Jurkat, Clone E6-1 (cell line): ENCODE measurements at places on chromosomes 16 and 17.

DNA sequence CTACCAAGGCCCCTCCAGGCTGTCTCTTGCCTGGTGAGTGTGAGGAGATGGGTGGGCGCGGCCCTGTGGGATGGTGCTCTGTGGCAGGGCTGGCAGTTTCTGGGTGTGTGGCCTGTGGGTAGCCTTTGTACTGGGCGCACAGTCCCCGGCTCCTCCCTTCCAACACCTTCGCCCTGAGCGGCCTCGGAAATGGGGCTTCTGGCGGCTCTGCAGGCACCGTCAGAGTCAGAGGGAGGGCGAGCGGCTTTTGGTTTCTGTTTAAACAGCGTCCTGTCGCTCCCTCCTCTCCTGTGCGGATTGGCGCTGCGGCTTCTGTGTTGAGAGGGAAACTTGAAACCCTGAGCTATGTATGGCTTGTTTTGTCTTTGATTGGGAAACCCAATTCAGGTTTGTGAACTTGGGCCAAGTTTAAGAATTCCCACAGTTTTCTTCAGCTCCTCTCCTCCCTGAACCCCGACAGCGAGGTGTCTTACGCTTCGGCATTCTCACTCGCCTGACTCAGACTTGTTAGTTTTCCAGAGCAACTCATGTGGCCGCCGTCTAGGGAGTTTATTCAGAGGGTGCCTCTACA is 8.3 kb upstream of the ZNF750 start:
- DNase-seq = peak; percentile 66

DNA sequence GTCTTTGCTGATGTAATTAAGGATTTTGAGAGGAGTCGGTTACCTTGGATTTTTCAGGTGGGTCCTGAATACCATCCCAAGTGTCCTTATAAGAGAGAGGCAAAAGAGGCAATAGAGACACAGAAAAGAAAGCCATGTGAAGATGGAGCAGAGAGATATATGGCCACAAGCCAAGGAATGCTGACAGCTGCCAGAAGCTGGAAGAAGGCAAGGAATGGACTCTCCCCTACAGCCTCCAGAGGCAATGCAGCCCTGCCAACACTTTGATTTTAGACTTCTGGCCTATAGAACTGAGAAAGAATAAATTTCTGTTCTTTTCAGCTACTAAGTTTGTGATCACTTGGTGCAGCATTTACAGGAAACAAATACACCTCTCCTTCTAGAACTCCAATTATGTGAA is 8.2 kb upstream of the RNFT1 start:
- no peak for DNase-seq

DNA sequence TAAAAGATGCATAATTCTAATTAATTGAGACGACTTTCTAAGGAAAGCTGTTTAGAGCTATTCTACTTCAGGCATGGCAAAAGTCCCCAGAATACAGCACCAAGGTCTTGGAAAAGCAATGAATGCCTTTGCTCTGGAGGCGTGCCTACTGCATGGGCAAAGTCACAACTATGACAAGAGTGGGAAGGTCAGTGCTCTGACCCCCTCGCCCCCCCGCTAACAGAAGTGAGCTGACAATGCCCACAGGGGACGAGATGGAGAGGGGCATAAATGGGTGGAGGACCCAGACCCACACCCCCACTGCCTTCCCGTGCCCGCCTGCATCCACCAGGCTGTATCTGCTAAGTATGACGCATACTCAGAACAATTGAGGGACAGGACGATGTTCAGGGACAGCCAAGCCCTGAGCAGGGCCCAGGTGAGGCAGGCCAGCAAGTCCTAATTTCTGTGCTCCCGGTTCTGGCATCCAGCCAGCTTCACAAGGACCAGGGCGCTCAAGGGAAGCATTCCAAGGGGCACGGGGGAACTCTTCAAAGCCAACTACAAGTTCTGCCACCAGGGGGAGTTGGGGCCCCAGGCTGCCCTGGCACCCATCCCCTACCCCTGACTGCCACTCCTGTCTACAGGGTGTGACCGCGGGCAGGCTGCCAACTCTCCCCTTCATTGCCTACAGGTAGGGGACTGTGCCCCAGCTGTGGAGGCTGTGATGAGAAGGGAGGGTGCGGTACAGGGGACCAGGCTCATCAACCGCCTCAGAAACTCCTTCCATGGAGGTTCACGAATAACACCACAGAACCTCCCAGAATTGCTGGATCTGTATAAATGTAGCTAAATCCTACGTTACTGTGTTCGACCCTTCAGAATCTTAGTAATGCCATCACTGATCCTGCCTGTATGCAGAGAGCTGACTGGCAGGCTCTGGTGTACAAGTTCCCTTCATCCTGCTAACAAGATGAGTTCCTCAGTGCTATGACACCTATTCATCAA is 20.8 kb downstream of the NPRL3 start:
- DNase-seq = peak; percentile 65

GRCh38 chr16:78310196-78310595 is 210.7 kb downstream of the WWOX start:
- no peak for DNase-seq

GRCh38 chr16:11638140-11638539 is 30.1 kb upstream of the SNN start:
- DNase-seq = no peak

DNA sequence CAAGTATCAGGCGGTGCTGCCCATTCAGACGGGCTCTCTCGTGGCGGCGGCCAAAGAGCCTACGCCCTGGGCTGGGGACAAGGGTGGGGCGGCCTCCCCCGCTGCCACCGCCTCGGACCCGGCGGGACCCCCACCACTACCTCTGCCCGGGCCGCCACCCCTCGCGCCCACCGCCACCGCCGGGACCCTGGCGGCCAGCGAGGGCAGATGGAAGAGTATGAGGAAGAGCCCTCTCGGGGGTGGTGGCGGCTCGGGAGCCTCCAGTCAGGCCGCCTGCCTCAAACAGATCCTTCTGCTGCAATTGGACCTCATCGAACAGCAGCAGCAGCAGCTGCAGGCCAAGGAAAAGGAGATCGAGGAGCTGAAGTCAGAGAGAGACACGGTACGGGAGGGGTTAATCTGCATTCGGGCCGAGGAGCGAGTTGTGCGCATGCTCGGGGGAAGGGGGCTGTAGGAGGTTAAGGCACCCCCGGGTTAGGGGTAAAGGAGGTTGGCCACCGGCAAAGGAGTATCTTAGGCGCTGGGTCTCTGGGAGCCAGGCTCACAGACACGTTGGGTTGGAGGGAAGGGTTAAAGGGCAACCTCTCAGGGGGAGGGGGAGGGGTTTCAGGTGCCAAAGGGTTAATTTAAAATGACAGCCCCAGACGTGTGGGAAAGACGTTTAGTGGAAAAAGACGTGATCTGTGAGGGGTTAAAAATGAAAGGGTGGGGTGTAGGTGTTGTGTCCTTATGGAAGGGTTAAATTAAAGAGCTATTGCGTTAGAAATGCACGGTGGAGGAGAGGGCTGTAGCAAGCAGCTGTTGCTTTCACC is 1.4 kb downstream of the MSL1 start:
- no peak for DNase-seq

GRCh38 chr17:65270499-65271253 is 133.5 kb downstream of the RGS9 start:
- DNase-seq = no peak

DNA sequence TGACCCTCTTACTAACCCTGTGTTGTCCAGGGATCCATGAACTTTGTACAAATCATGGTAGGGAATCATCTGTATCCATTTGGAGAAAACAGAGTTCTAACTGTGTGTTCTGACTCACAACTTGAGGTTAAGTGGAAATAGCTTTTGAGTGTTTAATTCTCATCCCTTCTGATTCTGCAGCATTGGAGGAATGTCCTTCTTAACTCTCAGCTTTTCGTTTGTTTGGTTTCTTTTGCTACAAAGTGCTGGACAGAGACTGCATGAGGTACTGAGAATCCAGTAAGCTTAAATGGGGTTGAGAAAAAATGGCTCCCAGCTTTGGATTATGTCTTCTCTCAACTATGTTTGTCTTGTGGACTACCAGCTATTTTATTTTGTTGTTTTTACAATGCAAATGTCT is 352.1 kb upstream of the KIF2B start:
- no peak for DNase-seq
